ENCODE measurements at places on chromosomes 7 and 10.

- DNase-seq: no peak
These were observed 23.2 kb downstream of the PLAC9 start for GRCh38 chr10:80155696-80156215.

DNA sequence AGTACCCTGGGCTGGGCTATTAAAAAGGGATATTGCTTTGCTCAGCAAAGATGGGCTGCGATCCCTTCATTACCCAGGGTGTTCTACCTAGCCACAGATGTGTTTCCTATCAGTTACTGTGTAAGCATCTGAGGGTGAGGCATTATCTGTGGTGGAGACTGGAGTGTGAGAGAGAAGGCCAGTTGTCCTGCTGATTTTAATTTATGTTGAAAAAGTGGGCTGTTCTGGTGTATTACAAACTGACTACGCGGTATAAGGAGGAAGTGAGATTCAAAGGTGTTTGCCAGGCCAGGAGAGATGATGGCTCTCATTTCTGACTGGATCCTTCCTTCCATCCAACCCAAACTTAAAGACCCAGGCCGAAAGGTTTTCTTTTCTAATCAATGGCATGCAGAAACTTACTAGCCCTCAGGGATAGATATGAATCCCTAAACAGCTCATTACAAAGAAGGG, 7.6 kb downstream of the TCF7L2 start:
- no peak for DNase-seq

GRCh38 chr7:55031075-55031474, 12.3 kb downstream of the EGFR start:
- DNase-seq: no peak

DNA sequence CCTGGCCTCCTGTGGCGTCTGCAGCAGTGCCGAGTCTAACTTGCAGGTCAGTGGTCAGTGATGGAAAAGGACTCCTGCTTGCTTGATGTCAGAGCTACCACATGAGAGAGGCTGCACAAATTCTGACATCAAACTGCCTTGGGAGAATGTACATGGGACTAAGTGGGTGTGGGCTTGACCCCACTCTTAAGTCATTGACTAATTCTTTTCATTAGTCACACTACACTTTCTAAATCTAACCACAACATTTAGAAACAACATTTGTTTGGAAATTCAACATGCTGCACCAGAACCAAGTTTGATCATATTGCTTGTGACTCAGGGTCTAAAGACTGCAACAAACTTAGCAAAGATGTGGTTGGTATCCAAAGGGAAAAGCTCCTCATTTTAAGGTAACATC, 24.4 kb upstream of the CDC14C start:
- no peak for DNase-seq

DNA sequence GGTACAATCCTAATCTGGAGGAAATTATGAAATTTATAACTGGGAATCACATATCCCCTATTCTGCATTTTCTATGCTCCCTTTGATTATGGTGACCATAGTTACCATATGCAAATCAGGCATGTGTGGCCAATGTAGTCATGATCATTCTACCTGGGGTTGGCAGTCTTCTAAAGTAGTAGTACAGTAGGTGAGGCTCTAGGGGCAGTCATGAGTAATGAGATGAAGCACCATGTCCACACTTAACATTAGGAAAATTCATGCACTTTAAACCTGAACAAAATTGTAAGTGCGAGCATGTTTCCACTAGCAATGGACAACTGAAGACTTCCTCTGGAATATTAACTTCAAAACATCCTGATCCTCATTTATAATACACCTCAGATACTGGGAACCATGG, 545.9 kb downstream of the SUGCT start:
- peak; percentile 9 for DNase-seq

DNA sequence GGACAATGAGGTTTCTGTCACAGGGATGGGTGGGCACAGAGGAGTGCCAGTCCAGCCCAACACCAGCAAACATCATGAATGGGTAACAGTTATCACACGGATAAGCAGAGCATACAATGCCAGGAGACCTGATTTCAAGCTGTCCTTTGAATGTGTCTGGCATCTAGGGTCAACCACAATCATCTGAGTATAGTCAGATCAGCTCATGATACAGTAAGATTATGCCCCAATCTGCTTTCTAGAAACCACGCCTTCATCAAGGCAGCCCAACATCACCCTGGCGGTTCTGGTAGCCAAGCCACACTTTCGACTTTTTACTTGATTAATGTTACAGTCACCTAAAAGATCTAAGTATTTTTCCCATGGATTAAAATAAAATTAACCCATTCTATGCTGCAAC, 10.5 kb downstream of the FAM171A1 start:
- DNase-seq: no peak

- DNase-seq: no peak
These were observed 184.4 kb downstream of the C7orf25 start for GRCh38 chr7:42727451-42727850.

- DNase-seq: no peak
These were observed 1.3 kb downstream of the CHST12 start for GRCh38 chr7:2404714-2405119.

- DNase-seq: no peak
These were observed 23.2 kb upstream of the LRRN3 start for GRCh38 chr7:111067682-111068081.

DNA sequence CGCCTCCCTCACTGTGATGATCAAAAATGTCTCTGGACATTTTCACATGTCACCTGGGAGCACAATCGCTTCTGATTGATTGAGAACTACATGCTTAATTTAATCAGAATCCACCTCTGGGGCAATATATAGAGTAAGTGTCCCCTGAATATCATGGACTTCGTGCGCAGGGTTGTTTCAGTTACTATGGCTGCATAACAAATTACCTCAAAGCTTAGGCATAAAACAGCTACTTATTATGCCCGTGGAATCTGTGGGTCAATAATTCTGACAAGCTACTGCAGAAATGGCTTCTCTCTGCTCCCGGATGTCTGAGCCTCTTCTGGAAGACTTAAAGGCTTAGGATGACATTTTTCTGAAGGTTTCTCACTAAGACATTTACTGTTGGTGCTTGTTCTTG, 334.4 kb downstream of the GPR158 start:
- no peak for DNase-seq

- DNase-seq: no peak
These were observed 269.0 kb downstream of the RPS24 start for GRCh38 chr10:78302739-78302988.

GRCh38 chr7:48004032-48004431, 24.6 kb upstream of the HUS1 start:
- DNase-seq: no peak

Data from neuronal stem cell (in vitro differentiated cells).